ENCODE measurements at places on chromosomes 3 and 15.

GRCh38 chr3:114451561-114452018, 157.8 kb downstream of the TIGIT start:
- no peak for DNase-seq

GRCh38 chr15:45637141-45637540, 2.3 kb downstream of the SQOR start:
- no peak for DNase-seq

GRCh38 chr3:160394009-160394392, 5.0 kb downstream of the IFT80 start:
- no peak for DNase-seq

GRCh38 chr3:170614214-170614966, 28.5 kb upstream of the SLC7A14 start:
- DNase-seq = peak; percentile 81

DNA sequence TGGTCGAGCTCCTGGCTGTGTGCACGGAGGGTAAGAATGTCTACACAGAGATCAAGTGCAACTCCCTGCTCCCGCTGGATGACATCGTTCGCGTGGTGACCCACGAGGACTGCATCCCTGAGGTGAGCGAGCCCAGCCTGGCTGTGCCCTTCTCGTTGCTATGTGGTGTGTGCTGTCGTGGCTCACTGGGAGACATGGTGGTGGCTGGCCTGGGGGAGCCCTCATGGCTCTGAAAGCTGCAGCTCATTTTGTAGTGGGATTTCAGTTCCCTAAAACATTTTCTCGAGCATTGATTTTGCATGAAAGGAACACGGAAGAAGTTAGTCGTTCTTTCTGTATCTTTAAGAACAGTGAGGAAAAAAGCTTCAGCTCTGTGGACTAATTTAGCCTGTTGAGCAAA, 200.5 kb downstream of the ITPR1 start:
- DNase-seq = no peak

DNA sequence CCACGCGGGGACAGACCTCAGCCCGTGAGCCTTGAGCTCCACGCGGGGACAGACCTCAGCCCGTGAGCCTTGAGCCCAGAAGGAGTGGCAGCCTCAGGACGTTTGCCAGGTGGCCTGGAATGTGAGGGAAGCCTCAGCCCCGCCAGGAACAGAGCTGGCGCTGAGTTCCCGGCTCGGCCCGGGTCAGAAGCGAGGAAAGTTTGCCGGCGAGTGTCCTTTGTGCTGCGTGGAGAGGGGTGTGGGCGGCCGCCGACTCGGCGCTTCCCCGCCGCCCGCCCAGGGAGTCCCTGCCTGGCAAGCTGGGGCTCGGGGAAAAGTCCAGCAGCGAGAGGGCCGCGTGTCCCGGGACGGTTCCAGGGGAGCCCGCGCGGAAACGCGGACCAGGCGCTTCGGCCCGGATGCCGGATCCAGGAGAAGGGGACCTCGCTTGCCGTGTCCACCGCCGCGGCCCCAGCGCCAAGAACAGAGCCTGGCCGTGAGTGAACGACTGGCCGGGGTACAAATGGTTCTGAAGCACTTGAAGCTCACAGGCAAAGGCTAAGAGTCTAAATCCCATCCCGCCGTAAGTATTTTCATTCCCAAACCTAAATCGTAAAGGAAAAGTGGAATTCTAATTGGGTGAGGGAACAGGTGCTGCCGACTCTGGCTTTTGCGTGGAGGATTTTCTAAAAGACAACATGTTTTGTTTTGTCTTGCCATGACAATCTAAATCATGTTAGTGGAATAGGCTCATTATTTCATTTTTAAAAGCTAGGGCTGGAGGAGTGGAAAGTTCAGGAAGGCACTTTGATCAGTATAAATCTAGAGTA, 1.7 kb downstream of the LRRN1 start:
- no peak for DNase-seq

DNA sequence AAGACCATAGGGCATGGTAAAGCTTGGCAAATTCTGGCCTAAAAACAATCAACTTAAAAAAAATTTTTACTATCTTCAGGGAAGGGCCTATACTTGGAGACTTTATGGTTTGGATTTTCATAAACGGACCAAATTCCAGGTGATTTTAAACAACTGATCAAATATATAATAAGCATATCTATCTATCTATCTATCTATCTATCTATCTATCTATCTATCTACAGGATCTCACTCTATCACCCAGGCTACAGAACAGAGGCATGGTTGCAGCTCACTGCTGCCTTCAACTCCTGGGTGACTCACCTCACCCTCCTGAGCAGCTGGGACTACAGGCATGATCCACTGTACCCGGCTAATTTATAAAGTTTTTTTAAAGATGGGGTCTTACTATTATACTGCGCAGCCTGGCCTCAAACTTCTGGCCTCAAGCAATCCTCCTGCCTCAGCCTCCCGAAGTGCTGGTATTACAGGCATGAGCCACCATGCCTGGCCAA, 6.7 kb downstream of the SPPL2A start:
- DNase-seq = no peak

- no peak for DNase-seq
Observed at GRCh38 chr15:57165992-57166391, 210.3 kb upstream of the CGNL1 start.

GRCh38 chr3:194565597-194566190, 67.5 kb downstream of the TMEM44 start:
- peak; percentile 70 for DNase-seq

GRCh38 chr15:35679186-35679585, 133.2 kb upstream of the DPH6 start:
- no peak for DNase-seq

- no peak for DNase-seq
Observed at GRCh38 chr3:141380987-141381386, 12.7 kb downstream of the ZBTB38 start.
